K562 (cell line): ENCODE measurements at places on chromosomes 3 and 15. TPM values are rescaled to one million over a fixed set of nuclear protein-coding genes. Genes with fewer than 3 reads are reported as not detected.

DNA sequence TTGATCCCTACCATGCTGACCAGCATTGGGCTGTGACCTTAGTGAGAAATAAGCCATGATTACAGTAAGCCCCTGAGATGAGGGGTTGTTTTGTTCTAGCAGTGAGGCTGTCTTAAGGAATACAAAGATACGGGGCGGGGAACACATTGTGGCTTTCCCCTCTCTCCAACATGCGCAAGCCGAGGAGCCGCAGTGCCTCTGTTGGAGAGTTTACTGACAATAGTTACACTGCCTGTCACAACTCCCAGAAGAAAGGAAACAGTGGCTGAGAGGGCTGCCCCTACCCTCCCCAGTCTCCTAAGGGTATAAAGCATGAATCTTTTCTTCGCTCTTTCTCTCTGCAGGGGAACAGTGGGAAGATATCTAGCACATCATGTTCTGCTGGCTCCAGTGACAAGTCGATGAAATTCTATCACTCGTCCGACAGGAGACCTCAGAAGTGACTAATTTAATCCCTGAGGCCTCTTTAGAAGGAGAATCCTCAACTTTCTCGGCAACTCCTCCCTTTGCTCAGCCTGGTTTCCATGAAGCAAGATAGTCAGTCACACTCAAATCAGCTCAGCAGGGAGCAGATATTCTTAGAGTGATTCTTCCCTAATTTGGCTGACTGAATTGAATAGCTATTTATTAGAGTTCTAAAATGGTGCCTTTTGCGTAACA lies 409.0 kb upstream of the PROK2 start:
- no peak for DNase-seq

DNA sequence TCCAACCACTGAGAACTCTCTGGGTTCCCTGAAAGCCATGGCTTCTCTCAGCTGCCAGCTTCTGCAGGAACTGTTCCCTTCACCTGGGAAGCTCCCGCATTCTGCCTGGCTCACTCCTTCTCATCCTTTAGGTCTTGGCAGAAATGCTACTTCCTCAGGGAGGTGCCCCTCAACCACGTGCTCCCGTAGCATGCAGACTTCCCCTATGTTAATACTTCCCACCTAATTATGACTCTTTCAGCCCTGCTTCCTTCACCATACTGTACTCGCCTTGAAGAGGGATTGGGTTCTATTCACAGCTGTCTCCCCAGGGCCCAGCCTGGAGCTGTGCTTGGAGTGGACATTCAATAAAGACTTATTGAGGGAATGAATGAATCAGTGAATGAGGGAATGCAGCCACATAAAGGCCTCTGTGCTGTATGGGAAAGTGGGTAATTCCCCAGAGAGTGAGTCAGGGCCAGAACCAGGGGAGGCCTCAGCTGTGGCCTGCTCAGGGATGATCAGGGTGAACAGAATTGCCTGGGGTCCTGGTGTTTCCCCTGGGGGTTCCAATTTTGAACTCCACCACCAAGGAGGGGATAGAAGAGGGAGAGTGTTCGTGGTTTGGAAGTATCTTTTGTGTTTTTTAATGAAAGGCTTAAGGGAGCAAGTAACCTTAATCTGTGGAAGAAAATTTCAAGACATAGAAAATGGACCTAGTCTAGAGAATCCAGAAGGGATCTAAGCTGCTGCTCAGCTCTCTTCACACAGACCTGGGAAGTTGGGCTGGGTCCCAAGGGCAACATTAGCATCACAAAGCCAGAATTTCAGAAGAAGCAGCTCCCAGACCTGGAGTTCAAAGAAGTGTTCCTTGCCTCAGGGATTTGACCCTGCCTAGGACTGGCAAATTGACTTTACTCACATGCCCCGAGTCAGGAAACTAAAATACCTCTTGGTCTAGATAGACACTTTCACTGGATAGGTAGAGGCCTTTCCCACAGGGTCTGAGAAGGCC lies 14.6 kb upstream of the FAM107A start:
- no peak for DNase-seq

GRCh38 chr3:149610351-149611105 lies 47.3 kb downstream of the WWTR1 start:
- no peak for DNase-seq

The TMEM207 gene
- not detected in 2 replicates for polyA plus RNA-seq

The TMEM40 gene
- polyA plus RNA-seq, result not detected in 2 replicates

The CEP97 gene
- 2.6 and 3.5 TPM in 2 replicates for polyA plus RNA-seq
